ENCODE measurements at places on chromosomes 16 and 17.
A peak's percentile ranks its signal among the peaks of the same experiment; 100 is the strongest.

- DNase-seq = no peak
Observed at GRCh38 chr17:1123393-1123831, 56.4 kb downstream of the ABR start.

DNA sequence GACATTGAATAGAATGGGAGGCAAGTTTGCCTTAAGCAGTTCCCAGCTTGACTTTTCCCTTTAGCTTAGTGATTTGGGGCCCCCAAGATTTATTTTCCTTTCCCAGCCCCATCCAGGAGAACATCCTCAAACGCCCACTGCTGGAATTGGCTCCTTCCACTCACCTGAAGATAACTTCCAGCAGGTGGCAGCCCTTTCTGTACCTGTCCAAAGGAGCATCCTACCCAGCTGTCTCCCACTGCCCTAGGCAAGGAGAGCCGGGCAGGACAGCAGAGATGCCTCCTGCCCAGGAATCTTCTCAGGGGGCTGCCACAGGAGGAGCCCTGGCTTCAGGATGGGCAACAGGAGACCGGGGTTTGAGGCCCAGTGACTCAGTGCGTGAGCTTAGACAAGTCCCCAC is 6.4 kb downstream of the CACNG5 start:
- no peak for DNase-seq

DNA sequence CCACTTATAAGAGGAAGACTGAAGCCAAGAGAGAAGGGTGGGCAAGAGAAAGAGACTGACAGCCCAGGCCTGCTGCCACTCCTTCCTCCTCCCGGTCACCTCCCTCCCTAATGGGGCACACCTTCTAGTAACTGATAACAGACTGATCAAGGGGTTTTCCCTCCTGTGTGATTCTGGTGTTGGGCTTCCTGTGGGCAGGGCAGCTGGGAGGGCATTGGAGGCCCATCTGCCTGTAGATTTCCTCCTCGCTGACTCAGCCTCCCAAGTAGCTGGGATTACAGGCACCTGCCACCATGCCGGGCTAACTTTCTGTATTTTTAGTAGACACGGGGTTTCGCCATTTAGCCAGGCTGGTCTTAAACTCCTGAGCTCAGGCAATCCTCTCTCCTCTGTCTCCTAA is 16.2 kb downstream of the CA4 start:
- DNase-seq = no peak

DNA sequence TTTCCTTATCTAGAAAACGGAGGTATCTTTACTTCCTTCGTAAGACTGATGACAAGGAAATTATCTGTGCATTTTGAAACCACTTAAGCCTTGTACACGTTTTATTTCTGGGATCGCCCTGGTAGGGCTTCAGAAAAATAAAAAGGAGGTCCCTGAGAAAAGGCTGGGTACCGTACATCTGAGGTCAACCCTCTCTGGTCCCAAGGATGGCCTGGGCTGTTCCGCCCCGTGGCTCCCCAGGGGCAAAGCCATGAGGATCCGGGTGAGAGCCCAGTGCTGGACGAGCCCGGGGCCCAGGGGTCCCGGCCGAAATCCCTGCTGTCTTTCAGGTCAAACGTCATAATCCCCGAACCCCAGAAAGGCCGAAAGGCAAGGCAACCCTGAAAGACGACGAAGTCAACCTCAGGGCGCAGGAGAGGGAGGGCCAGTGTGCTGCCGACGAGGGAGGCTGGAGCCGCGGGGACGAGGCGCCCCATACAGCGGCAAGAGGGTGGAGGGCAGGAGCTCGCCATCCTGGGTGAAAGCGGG is 656 bp upstream of the FUS start:
- DNase-seq = no peak

DNA sequence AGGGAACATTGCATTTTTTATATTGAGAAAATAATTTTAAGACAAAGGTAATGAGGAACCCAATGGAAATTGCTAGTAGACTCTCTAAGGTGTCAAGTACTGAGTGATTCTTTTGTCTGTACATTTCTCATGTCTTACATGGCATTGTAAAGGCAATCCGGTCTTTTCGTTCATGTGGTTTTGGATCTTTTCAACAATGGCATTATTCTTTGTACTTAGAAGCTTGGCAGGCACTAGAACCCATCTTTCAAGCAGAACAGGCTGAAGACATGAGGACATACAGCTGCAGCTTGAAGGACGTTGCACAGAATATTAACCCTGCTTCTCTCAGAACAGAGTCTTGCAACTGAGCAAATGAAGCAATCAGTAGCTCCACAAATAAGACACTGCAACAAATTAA is 231.5 kb upstream of the ZFHX3 start:
- no peak for DNase-seq

GRCh38 chr17:62718429-62718828 is 89.7 kb downstream of the MARCHF10 start:
- peak; percentile 38 for DNase-seq

GRCh38 chr17:7027335-7027734 is 4.5 kb downstream of the BCL6B start:
- DNase-seq = no peak

DNA sequence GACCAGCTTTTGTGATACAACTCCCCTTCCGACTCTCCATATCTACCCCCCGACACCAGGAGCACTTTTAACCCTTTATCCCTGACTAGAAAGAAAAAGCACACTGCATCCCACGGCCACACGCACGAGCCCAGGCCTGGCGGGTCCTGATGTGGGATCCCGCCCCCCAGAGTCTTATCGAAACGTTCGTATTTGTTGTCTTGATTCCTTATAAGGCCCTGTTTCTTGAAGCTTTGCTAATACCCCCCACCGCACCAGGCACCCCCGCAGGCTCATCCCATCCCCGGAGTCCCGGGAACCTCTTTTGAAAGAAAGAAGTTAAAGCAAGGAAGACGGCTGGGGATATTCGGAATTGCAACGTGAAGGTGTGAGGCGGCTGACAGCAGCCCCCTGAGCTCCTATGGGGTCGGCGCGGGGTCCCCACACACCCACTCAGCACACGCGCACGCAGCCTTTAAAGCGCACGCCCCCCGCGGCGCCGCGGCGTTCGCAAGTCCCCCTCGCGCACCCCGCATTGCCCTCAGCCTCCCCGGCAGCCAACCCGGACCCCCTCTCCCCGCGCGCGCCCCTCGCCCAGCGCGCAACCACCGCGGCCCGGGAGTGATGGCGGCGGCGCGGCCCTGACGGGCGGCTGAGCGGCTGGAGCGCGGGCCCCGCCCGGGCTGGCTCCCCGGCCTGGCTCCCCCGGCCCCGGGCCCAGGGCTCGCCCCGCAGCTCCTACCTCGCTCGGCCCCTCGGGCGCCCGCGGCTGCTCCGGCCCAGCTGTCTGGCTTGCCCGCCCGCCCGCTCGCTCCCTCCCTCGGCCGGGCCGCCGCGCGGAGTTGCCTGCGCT is 448 bp downstream of the STAT5B start:
- DNase-seq = peak; percentile 50

Measured in fibroblast of upper back skin (primary cell).